CD4-positive, CD25-positive, alpha-beta regulatory T cell (primary cell): ENCODE measurements at places on chromosomes 2 and 18. TPM values are rescaled to one million over a fixed set of nuclear protein-coding genes. Genes with fewer than 3 reads are reported as not detected.

Gene CNTNAP5
- not detected for total RNA-seq

Gene HDAC4
- total RNA-seq: 118 TPM

Gene NLRC4
- total RNA-seq: not detected

Gene RGPD6
- total RNA-seq: 110 TPM

Gene HOXD10
- not detected for total RNA-seq

DNA sequence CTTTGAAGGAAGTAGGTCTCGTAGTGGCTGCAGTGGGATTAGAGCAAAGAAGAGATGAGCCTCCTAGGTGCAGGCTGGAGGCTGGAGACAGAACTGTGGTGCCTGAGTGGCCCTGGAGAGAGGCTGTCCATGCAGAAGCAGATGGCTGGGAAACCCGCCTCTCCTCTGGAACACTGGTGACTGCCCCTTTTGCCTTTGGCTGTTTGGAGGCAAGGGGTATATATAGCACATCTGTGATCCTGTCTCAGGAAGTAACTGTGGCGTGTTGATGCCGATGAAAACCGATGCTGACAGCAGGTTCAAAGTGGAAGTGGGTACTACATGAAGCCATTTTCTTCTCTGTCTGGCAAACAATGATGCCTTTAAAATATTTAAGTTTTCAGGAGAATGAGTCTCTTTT, 43.5 kb downstream of the SLC9A2 start:
- DNase-seq: no peak
- H3K36me3 ChIP-seq: no peaks in the 10 kb centered on the region
- H3K27me3 ChIP-seq: no peaks in the 10 kb centered on the region
- H3K4me3 ChIP-seq: no peak overlapping the region
- H3K27ac ChIP-seq: no peak overlapping the region
- no peaks in the 10 kb centered on the region for H3K4me1 ChIP-seq

GRCh38 chr2:20723543-20723942, 56.6 kb downstream of the GDF7 start:
- H3K27me3 ChIP-seq: no peaks in the 10 kb centered on the region
- H3K36me3 ChIP-seq: peaks cover 4% of the 10 kb centered on the region
- no peaks in the 10 kb centered on the region for H3K4me1 ChIP-seq

- H3K27me3 ChIP-seq: no peaks in the 10 kb centered on the region
- no peak for DNase-seq
- H3K27ac ChIP-seq: no peak overlapping the region
- H3K36me3 ChIP-seq: no peaks in the 10 kb centered on the region
- H3K4me1 ChIP-seq: no peaks in the 10 kb centered on the region
- no peak overlapping the region for H3K4me3 ChIP-seq
Observed at GRCh38 chr2:41540272-41540998, 507.4 kb upstream of the PKDCC start.

DNA sequence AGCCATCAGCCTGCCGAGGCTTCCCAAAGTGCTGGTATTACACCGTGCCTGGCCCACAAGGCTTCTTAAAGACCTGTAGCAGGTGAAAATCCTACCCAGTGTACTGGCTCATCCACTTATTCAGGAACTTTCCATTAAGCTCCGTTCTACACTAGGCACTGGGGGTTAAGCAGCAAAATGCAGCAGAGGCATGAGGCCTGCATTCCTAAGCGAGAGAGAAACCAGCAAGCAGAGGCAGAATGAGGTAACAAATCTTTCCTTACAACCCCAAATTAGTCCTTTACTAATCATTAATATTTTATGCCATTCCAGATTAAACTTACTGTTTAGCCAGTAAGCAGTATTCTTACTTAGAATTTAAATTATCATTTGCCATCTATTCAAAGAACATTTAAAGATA, 32.8 kb downstream of the UXS1 start:
- no peaks in the 10 kb centered on the region for H3K27me3 ChIP-seq
- no peak for DNase-seq
- H3K36me3 ChIP-seq: peaks cover under 1% of the 10 kb centered on the region
- H3K4me1 ChIP-seq: peaks cover 91% of the 10 kb centered on the region
- H3K27ac ChIP-seq: peak overlapping the region; percentile 92

DNA sequence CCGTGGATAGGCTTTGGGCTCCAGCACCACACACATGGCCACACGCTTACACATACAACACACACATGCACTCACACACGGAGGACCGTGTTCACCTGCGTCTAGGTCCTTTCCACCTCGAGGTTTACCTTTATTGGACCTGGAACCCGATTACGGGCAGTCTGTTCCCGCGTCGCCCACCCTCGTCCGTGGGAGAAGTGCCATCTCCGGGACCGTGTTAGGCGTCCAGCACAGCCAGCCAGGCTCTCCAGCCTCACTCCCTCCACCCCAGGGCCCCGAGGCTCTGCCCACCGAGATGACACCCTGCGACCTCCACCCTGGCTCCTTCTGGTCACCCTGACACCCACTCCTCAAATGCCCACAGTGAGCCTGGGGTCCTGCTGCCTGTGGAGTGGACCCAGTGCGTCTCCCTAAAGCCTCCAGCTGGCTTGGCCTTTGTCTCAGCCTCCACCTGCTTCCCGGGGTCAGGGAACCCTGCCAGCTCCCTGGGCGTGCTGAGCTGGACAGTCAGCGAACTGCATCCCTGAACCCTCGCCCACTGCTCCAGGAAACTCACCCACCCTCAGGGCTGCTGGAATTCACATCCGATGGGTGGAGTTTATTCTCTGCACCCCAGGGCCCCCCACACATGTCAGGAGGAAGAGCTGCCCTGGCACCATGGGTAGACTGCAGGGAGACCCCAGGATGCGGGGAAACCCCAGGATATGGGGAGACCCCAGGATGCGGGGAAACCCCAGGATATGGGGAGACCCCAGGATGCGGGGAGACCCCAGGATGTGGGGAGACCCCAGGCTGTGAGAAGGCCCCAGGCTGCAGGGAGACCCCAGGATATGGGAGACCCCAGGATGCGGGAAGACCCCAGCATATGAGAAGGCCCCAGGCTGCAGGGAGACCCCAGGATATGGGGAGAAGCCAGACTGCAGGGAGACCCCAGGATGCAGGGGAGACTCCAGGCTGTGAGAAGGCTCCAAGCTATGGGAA, 33.0 kb downstream of the ADI1 start:
- H3K4me1 ChIP-seq: no peaks in the 10 kb centered on the region
- H3K4me3 ChIP-seq: no peak overlapping the region
- no peaks in the 10 kb centered on the region for H3K27me3 ChIP-seq
- no peak overlapping the region for H3K27ac ChIP-seq
- DNase-seq: no peak
- no peaks in the 10 kb centered on the region for H3K36me3 ChIP-seq

DNA sequence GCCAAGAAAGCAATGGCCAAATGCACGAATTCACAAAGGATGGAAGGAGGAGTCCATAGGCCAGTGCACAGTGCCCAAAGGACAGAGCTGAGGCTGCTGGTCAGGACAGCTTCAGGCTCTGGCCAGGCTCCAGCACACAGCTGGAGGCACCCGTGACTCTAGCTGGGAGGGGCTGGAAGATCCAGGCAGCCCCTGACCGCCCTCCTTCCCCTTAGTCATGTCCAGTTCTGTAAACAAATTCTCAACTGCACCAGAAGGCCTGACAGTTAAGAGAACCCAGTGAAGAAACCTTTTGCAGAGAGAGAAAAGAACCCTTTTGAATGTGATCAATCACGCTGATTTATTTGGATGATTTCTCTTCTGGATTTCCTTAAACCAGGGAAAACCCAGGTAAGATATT, 7.7 kb upstream of the YWHAQ start:
- H3K27ac ChIP-seq: no peak overlapping the region
- H3K36me3 ChIP-seq: no peaks in the 10 kb centered on the region
- DNase-seq: no peak
- no peaks in the 10 kb centered on the region for H3K27me3 ChIP-seq

DNA sequence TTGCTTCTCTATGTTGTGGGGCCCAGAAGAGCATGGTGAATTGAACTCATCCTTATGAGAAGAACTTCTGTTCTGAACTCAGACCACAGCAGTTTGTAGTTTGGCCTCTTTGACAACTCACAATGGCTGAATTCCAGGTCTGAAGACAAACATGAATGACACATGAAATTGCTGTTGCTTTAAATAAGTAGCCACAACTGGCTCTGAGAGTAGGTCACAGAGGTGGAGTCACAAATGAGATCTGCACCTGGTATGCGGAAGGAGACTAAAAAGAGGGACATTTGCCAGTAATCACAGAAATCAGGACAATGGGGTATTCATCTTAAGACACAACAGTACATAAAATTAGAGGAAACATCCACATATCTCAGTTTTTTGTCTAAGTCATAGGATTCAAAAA, 290.3 kb upstream of the MMADHC start:
- no peaks in the 10 kb centered on the region for H3K27me3 ChIP-seq
- H3K4me1 ChIP-seq: no peaks in the 10 kb centered on the region
- no peak overlapping the region for H3K4me3 ChIP-seq
- H3K36me3 ChIP-seq: no peaks in the 10 kb centered on the region
- no peak overlapping the region for H3K27ac ChIP-seq
- DNase-seq: no peak

DNA sequence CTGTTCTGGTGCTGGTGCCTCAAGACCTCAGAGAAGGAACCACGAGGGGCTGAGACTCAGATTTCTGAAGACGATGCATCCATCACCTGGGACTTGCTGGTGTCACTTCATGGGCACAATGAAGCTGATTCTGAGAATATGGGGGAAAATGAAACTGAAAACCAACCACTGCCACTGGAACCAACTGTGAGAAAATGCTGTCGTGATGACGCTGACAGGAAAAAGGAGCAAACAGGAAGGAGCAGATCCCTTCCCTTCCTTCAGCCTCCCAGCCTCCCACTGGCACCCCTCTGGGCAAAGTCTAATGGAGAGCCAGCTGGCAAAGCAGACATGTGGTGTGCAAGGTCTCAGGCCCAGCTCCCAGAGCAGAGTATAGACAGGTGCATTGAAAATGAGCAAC, 109.7 kb downstream of the FOXI3 start:
- no peak overlapping the region for H3K27ac ChIP-seq
- peak; percentile 70 for DNase-seq
- H3K27me3 ChIP-seq: peaks cover 3% of the 10 kb centered on the region

- H3K4me1 ChIP-seq: no peaks in the 10 kb centered on the region
- H3K27me3 ChIP-seq: no peaks in the 10 kb centered on the region
- no peak for DNase-seq
- no peak overlapping the region for H3K4me3 ChIP-seq
- no peak overlapping the region for H3K27ac ChIP-seq
Observed at GRCh38 chr2:149057401-149057800, 18.9 kb downstream of the LYPD6B start.
